ENCODE measurements at places on chromosomes 7 and 10.
A peak's percentile ranks its signal among the peaks of the same experiment; 100 is the strongest.

DNA sequence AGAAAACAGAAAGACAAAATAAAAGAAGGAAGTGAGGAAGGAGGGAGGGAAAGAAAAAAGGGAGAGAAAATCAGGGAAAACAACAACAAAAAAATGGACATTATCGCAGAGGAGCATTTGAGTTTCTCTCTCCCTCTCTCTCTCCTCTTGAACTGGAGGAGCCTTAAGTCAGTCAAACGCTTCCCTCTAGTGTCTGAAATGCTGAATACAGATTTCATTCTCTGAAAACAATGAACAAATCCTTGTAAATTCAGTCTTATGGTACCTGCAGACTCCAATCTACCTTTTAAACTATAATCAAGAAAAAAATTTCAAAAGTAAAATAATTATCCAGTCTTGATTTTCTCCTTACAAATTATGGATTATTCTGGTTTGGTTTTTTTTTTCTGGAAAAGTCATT, 89.2 kb upstream of the PFKP start:
- no peak for DNase-seq

GRCh38 chr10:20489961-20490360, 407.1 kb downstream of the NEBL start:
- no peak for DNase-seq

DNA sequence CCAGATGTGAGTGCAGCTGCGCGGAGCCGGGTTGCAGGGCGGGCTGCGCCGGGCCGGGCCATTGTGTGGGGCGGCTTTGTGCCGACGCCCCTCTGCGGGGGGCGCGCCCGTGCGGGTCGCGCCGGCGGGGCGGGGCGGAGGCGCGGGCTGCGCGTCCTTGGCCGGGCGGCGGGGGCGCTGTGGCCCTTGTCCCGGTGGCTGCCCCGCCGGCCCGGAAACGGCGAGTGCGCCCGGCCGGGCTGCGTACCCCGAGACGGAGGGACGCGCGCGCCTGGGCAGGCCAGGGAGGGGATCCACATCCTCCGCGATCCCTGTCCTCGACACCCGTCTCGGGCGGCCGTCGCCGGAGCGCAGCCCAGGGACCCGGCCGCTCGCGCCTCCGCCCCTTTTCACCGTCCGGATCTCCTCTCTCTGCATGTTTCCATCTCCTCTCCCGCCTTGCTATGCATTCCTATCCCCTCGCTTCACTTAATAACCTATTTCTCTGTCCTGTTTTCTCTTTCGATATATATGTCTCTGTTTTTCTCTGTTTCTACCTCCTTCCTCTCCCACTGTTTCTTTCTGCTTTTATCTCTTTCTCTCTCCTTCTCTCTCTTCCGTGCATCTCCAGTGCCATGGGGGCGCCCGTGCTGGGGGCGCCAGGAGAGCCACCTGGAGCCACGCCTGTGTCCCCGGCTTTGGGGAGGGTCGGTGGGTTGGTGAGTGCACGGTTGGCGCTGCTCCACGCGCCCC, 765 bp downstream of the PFKFB3 start:
- peak; percentile 52 for DNase-seq

- DNase-seq = no peak
Measured at GRCh38 chr7:84196084-84196503, 1.5 kb upstream of the SEMA3A start.

DNA sequence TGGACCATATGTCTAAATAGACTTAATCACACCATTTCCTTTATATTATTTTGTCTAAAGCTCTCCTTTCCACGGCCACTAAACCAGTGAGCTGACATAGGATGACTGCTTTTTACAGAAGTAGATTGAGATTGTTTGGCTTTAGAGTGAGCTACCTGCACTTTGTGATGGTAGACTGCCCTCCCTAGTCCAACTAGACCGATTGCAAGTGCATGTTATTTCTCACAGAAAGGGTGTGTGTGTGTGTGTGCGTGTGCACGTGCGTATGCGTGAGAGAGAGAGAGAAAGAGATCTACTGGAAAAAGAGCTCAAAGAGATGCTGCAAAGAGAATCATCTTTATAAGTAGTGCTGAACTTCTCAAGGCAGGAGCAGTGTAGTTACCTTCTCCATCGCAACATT, 60.7 kb downstream of the VCL start:
- DNase-seq = no peak

DNA sequence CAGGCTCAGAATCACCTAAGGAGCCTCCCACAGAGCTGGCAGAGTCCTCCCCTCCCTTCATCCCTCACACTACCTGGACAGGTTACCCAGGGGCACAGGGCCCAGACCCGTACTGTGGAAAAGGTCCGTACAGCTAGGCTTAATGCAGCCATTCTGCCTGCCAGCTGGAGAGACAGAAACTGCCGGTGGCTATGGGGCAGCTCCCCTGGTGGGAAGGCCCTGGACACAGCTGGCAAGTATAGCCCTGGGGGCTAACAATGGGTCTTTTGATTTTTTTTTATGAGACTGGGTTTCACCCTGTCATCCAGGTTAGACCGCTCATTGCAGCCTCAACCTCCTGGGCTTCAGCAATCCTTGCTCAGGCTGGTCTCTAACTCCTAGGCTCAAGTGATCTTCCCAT, 68.3 kb downstream of the GNA12 start:
- DNase-seq = no peak

- DNase-seq = no peak
Measured at GRCh38 chr7:94104301-94104700, 100.1 kb upstream of the BET1 start.

DNA sequence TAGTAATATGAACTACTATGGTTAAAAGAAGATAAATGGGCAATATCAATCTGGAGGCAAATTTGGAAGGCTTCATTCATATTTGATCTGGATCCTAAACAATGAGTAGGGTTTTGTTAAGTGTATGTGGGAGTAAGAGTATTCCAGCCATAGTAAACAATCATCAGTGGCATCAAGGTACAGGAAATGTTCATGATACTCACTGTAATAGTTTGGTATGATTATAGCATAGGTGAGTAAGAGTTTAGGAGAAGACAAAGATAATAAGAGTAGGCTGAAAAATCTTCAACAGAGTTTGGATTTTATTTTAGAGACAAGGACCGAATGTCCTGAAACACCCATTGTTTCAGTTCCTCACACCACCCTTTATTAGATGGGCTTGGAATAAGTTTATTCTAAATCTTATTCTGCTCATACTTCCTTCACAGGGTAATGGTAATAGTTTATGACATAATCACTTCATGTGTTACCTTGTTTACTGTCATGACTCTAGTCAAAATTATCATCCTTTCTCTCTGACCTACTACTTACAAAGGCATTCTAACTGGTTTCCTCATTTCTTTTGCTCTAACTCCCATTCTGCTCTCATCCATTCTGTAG, 38.9 kb downstream of the BRAF start:
- no peak for DNase-seq

- no peak for DNase-seq
Measured at GRCh38 chr10:18594574-18595156, 56.7 kb downstream of the NSUN6 start.

- DNase-seq = no peak
Measured at GRCh38 chr10:26499426-26499825, 61.3 kb downstream of the APBB1IP start.

- DNase-seq = no peak
Measured at GRCh38 chr7:96122746-96123145, 199.2 kb downstream of the SLC25A13 start.

- DNase-seq = no peak
Measured at GRCh38 chr10:44034946-44035345, 350.0 kb downstream of the CXCL12 start.

GRCh38 chr10:72832701-72833100, 60.8 kb upstream of the OIT3 start:
- no peak for DNase-seq

- DNase-seq = peak; percentile 41
Measured at GRCh38 chr10:62610649-62611229, 193.8 kb upstream of the ADO start.

- no peak for DNase-seq
Measured at GRCh38 chr10:80506189-80506575, 31.5 kb upstream of the SH2D4B start.

GRCh38 chr7:141430455-141431139, 120.6 kb upstream of the AGK start:
- DNase-seq = no peak

DNA sequence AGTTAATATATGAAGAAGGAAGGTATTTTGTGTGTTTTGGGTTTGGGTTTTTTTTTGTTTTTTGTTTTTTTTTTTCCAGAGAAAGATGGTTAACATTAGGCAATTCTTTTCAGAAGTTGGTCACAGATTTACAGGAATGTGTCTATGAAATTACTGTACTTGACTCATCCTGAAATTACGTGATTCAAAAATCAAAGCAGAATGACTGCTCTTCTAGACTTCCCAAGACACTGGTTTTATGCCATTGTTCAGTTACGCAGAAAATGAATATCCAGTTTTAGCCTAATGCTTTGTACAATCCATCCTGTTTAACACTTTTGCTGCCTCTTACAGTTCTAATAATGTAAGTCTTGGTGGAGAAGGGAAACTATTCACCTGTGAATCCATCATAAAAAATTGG, 39.7 kb upstream of the CELF2 start:
- no peak for DNase-seq

DNA sequence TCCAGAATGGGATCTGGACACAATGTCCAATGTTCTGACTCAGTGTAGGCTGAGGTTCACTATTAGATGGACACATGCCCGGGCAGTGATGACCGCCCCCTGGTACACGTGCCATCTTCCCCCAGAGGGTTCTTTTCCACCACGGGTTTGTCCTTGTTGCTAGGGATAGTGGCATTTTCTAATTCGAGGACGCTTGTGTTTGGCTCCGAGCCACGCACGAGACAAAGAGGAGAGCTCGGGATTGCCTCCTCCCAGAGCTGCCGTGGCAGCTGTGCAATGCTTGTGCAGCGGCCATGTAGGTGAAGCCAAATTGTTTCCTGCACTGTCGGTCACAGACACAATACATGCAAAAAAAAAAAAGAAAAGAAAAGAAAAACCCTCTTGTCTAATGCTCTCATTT, 207.5 kb downstream of the PAXIP1 start:
- DNase-seq = no peak

DNA sequence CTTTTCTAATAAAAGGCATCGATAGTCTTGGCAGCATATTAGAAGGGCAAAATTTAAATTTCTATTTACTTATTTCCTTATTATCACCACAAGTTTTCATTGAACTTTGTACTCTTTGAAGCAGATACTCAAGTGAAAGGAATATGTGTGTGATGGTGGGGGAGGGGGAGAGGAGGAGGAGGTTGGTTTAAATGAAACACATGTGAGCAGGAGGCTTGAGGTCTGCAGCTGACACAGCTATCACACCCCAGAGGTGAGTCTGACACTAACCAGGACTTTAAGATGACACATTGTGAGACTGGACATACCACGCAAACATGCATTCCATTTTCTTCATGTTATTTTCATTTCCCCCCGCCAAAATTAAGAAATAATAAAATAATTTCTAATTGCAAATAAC, 63.3 kb downstream of the CTTNBP2 start:
- no peak for DNase-seq

DNA sequence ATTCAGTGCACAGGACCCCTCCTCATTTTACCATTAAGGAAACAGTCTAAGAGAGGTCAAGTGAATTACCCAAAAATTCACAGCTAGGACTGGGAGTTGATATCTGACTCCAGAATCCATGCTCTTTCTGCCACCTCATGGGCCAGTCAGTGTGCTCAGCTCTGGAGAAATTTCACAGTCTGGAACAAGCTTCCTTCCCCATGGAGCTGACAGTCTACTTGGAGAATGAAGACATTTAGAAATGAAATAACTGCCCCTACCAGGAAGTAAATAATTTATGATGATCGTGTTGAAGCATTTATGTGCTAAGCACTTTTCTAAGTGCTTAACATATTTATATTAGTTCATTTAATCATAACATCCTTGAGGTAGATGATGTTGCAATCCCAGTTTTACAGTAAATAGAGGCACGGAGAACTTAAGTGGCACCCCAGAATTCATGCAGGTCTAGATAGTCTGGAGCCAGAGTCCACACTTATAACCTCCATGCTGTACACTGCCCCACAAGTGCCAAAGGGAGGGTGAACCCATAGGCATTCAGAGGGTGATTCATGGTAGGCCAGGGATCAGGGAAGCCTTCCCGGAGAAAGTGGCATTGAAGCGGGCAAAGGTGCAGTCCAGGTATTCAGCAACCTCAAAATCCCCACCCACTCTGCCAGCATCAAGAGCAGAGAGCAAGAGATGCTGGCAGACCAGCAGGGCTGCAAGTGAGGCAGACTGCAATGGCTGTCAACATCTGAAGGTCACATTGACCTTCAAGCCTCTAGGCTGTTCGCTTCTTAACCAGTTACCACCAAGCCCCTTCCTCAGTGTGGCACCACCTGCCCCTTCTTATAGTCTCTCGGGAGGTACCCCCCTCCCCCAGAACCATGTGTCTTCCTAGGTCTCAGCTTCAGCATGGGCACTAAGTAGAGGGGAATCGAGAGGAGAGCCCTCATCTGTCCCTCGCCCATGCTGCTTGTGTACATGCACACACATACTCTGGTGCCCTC, 38.4 kb upstream of the LRRC4 start:
- DNase-seq = no peak

GRCh38 chr10:127221281-127221680, 24.9 kb upstream of the INSYN2A start:
- no peak for DNase-seq

DNA sequence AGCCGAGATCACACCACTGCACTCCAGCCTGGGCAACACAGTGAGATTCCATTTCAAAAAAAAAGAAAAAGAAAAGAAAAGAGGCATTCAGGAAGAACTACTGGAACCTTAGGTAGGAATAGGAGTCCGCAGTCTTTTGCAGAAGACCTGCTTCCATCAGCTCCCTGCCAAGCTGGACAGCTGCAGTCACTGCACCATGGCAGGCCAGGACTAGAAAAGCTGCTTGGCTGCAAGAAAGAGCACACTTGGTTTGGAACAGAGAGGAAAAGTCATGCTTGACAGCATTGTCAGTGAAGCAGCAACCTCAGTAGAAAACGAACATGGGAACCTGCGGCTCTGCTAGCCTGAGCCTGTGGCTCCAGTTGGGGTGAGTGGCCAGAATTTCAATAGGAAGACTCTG, 104.3 kb downstream of the MARCHF5 start:
- DNase-seq = no peak

GRCh38 chr10:125881192-125881591, at the start of gene DHX32:
Gene DHX32, minus strand, starts transcription at chr10:125881292. Its CDS starts 468 bp downstream, at chr10:125880824.
- no peak for DNase-seq

DNA sequence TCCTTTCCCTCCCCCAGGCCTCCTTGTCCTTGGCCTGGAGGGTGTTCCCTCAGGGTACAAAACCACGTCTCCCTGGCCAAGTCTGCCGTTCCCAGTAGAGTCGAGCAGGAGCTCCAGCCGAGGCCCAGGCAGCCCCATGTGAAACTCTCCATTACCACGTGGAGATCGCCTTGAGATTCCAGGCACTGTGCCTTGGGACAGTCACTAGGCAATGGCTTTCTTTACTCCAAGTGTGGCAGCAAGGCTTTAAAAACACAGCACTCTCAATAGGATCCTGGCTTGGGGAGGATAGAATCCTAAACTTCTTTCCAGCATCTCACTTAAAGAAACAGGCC, 57.5 kb downstream of the PLXNA4 start:
- no peak for DNase-seq

DNA sequence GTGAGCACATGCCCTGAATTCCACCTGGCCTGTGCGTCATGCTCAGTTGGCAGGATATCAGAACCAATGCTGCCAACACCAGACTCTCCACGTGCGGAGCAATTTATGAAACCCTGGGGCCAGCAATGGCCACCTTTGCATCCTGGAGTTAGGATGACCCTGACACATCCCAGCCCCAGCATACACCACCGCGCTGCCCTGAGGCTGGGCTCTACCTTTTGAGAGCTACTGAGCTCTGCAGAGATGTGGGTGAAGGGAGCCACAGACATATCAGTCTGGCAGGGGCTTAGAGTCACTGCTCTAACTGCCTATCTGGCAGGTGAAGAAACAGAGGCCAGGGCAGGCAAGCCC, 41.9 kb downstream of the SYPL1 start:
- DNase-seq = no peak
